Neural progenitor cell (in vitro differentiated cells): ENCODE measurements at places on chromosomes 4 and X.
A peak's percentile ranks its signal among the peaks of the same experiment; 100 is the strongest.

DNA sequence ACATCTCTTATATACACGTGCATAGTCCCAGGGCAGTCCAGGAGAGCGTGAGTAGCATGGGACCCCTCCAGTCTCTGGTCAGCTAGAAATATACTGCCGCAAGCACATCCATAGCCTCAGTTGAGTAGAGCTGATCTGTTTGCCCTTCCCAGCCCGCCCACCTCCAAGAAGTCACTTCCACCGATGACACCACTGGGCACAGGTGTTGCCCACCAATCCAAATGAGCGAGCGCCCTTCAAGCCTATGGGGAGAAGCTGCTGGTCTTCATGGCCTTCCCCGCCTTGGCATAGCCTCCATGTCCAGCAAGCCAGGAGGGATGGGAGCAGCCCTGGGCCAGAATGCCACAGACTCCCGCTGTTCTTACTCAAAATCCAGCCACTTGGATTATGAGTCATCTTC, 10.2 kb downstream of the DUSP9 start:
- no peaks in the 10 kb centered on the region for H3K4me1 ChIP-seq
- no peak for DNase-seq
- no peak overlapping the region for H3K4me3 ChIP-seq
- H3K36me3 ChIP-seq = no peaks in the 10 kb centered on the region
- H3K27me3 ChIP-seq = peaks cover 20% of the 10 kb centered on the region

DNA sequence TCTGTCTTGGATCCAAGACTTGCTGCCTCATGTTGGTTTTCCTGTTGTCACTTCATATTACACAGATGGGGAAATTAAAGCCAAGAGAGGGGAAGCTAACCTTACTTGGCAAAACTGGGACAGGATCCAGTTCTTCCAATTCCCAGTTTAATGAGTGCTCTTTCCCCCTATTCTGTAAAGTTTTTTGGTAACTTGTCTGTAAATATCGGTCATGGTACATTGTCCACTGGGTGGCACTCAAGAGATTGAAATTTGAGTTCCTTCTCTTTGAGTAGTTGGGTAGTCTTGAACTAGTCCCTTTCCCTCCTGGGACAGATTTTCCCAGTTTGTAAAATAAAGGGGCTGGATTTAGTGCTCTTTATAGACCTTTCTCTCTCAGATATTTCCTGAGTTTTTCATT, 12.4 kb upstream of the EOLA2 start:
- no peaks in the 10 kb centered on the region for H3K4me1 ChIP-seq
- no peak overlapping the region for H3K27ac ChIP-seq
- H3K4me3 ChIP-seq = no peak overlapping the region
- no peaks in the 10 kb centered on the region for H3K36me3 ChIP-seq

DNA sequence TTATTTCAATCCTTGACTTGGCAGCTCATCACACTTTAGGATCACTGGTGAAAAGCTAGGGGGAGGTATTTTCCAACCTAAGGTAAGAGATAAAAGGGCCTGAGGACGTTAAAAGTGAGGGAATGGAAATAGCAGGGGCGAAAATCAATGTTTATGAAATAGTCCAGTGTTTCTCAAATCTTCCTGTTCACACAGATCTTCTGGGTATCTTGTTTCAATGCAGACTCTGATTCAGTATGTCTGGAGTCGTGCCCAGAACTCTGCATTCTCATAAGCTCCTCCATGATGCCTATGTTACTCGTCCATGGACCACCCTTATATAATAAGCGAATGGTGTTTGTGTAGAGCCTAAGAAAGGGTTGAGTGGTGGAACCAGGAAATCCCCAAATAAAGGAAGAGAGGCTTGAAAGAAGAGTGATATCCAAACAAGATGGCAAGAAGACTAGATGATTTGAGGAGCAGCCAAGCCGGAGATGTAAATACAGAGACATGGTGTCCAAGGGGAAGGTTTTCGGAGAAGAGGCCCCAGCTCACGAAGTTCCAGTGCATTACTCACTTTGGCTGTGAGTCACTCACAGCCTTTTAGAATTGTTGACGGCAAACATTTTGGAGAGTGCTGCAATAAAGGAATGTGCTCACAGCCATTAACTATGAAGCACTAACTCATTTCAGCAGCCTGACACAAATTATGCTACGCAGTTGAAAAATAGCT, 215.6 kb upstream of the PPARGC1A start:
- H3K27ac ChIP-seq = no peak overlapping the region
- no peaks in the 10 kb centered on the region for H3K27me3 ChIP-seq
- no peaks in the 10 kb centered on the region for H3K4me1 ChIP-seq
- H3K36me3 ChIP-seq = no peaks in the 10 kb centered on the region
- no peak overlapping the region for H3K4me3 ChIP-seq

GRCh38 chr4:38222892-38223291, 262.7 kb downstream of the PTTG2 start:
- H3K27me3 ChIP-seq = no peaks in the 10 kb centered on the region
- DNase-seq = no peak
- peaks cover 13% of the 10 kb centered on the region for H3K4me1 ChIP-seq
- no peak overlapping the region for H3K27ac ChIP-seq
- no peak overlapping the region for H3K4me3 ChIP-seq

DNA sequence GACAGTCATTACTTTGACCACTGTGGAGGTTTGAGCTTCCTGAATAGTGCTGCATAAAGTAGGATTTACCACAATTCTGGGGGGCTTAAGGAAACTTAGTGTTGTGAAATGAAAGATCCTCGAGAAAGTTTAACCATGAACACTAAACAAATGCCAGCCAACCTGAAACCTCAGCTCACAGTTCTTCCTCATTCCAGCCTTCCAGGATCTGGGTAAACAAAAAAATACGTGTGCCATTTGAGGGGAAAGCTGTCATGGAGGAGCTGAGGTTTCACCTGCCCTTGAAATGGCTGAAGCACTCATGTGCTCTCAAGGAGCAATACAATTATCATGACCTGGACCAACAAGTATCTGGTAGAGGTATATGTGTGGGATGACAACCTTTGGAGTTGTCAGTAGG, 142.7 kb downstream of the NPNT start:
- H3K27me3 ChIP-seq = no peaks in the 10 kb centered on the region
- H3K27ac ChIP-seq = no peak overlapping the region
- H3K36me3 ChIP-seq = no peaks in the 10 kb centered on the region
- DNase-seq = no peak

- peaks cover 8% of the 10 kb centered on the region for H3K4me1 ChIP-seq
- H3K36me3 ChIP-seq = no peaks in the 10 kb centered on the region
- H3K4me3 ChIP-seq = no peak overlapping the region
- H3K27me3 ChIP-seq = no peaks in the 10 kb centered on the region
- peak overlapping the region; percentile 39 for H3K27ac ChIP-seq
Observed at GRCh38 chr4:112735474-112735951, 98.6 kb downstream of the LARP7 start.

DNA sequence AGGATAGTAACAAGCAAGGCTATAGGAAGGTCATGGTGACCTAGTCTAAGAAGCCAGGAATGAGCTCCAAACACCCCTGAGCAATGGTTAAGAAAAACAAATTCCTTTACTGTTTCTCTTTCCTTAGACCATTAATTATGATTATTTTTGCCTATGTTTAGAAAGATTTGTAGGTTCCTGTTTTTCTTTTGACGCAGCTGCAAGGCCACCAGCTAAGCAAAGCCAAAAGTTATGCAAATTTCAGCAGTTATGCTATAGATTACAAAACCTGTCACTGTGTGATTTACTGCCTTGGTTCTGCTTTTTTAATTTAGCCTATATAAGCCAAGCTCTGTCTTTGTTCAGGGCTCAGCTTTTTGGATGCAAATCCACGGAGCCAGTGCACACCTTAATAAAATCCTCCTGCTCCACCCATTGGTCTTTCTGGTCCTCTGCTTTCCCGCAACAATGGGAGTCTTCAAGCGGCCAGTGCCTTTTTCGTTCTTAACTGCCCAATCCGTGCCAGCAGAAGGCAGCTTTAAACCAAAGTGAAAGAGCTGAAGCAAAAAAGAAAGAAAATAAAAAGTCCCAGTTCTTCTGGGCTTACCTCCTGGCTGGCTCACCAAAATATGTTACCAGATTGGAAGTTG, 1.4 kb upstream of the CEP135 start:
- no peak overlapping the region for H3K4me3 ChIP-seq
- H3K36me3 ChIP-seq = peaks cover 7% of the 10 kb centered on the region
- no peak for DNase-seq
- H3K4me1 ChIP-seq = peaks cover 17% of the 10 kb centered on the region

- no peaks in the 10 kb centered on the region for H3K27me3 ChIP-seq
- no peaks in the 10 kb centered on the region for H3K36me3 ChIP-seq
- no peak for DNase-seq
- H3K4me1 ChIP-seq = peaks cover 7% of the 10 kb centered on the region
- no peak overlapping the region for H3K27ac ChIP-seq
Observed at GRCh38 chr4:2608291-2608690, 71.8 kb downstream of the FAM193A start.

DNA sequence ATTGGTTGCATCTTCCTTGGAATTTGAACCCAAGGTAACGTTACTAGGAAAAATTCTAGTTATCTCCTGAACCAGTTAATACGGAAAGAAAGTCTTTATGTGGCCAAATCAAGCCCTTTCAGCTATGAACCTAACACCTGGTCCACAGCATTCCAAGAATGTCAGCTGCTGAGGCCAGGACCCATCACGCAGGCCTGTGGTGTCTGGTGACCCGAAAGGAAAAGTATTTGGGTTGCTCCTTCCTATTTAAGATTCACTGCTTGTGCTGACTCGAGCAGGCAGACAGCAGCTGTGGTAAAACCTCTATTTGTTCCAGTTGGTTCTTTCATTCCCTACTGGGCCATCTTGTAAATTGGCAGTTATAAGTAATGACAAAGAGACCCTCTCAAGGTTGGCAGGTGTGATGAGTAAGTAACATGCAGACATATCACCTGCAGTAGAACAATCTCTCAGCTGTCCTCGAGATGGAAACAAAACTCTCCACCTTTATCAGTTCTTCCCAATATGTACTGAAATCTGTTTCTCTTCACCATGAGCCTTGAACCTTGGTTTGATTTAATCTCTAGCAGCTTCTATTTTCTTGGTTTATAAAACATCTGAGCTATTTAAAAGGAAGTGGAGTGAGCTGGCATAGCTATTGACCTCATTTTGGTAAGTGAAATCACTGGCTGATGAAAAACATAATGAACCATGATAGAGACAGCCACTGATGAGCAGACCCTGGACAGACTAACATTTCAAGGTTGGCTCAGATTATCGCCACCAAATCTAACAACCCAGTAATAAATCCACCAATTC, 182.1 kb upstream of the SMIM31 start:
- peak; percentile 42 for DNase-seq
- no peaks in the 10 kb centered on the region for H3K27me3 ChIP-seq
- H3K4me1 ChIP-seq = peaks cover 6% of the 10 kb centered on the region

GRCh38 chr4:102493257-102493656, 7.9 kb upstream of the NFKB1 start:
- no peaks in the 10 kb centered on the region for H3K27me3 ChIP-seq
- no peak for DNase-seq
- no peak overlapping the region for H3K27ac ChIP-seq
- H3K4me1 ChIP-seq = no peaks in the 10 kb centered on the region
- no peak overlapping the region for H3K4me3 ChIP-seq

GRCh38 chrX:100315566-100315965, 94.5 kb downstream of the PCDH19 start:
- no peaks in the 10 kb centered on the region for H3K27me3 ChIP-seq
- H3K4me1 ChIP-seq = no peaks in the 10 kb centered on the region
- H3K27ac ChIP-seq = no peak overlapping the region
- DNase-seq = no peak
- no peak overlapping the region for H3K4me3 ChIP-seq

GRCh38 chr4:41839916-41840854, 91.7 kb upstream of the PHOX2B start:
- H3K27ac ChIP-seq = no peak overlapping the region
- H3K4me1 ChIP-seq = no peaks in the 10 kb centered on the region
- DNase-seq = no peak
- H3K27me3 ChIP-seq = peaks cover 17% of the 10 kb centered on the region
- H3K4me3 ChIP-seq = no peak overlapping the region

GRCh38 chr4:169079942-169080827, 70.1 kb upstream of the CBR4 start:
- no peaks in the 10 kb centered on the region for H3K27me3 ChIP-seq
- H3K4me1 ChIP-seq = no peaks in the 10 kb centered on the region
- no peak overlapping the region for H3K27ac ChIP-seq

- H3K4me1 ChIP-seq = no peaks in the 10 kb centered on the region
- no peaks in the 10 kb centered on the region for H3K27me3 ChIP-seq
- H3K27ac ChIP-seq = no peak overlapping the region
Observed at GRCh38 chrX:107678957-107679740, 50.8 kb downstream of the PRPS1 start.
